ENCODE measurements at places on chromosomes 16 and 17. TPM values are rescaled to one million over a fixed set of nuclear protein-coding genes. Genes with fewer than 3 reads are reported as not detected.

GRCh38 chr16:70380248-70380918 lies 33.7 kb downstream of the DDX19A start:
- peak; percentile 91 for DNase-seq

GRCh38 chr17:3544365-3544764 lies 13.2 kb downstream of the TRPV3 start:
- no peak for DNase-seq

Gene TADA2A
- total RNA-seq, result 14.0 TPM

Gene MIEN1
- 35.8 TPM for total RNA-seq

DNA sequence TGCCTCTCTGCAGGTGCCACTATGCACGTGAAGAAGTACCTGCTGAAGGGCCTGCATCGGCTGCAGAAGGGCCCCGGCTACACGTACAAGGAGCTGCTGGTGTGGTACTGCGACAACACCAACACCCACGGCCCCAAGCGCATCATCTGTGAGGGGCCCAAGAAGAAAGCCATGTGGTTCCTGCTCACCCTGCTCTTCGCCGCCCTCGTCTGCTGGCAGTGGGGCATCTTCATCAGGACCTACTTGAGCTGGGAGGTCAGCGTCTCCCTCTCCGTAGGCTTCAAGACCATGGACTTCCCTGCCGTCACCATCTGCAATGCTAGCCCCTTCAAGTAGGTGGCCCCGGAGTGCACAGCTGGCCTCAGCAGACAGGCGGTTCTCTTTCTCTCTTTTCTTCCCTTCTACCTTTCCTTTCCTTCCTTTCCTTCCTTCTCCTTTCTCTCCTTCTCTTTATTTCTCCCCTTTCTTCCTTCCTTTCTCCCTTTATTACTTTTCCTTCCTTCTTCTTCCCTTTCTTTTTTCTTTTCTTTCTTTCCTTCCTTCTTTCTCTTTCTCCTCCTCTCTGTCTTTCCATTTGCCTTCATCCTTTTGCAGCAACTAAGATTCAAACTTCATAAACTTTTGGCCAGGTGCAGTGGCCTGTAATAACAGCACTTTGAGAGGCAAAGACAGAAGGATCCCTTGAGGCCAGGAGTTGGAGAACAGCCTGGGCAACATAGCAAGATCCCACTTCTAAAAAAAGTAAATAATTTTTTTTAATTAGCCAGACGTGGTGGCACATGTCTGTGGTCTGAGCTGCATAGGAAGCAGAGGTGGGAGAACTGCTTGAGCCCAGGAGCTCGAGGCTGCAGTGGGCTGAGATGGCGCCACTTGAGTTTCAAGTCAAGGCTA lies 46.7 kb downstream of the SCNN1B start:
- DNase-seq, result no peak

DNA sequence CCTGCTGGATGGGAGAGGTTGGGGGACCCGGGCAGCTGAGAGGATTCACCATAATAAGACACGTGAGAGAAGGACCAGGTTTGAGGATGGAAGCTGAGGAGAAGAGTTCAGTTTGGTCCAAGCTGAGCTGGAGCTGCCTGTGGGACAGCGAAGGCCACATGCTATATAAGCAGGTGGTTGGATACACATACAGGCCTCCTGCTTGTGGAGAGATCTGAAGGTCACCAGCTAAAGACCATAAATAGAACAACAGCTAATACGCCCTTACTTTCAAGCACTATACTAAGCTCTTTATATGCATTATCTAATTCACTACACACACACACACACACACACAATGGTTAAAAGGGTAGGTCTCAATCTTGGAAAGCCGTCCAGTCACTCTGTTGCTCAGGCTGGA lies 32.1 kb downstream of the DUSP14 start:
- DNase-seq, result no peak

Gene TLCD3B
- not detected for total RNA-seq

DNA sequence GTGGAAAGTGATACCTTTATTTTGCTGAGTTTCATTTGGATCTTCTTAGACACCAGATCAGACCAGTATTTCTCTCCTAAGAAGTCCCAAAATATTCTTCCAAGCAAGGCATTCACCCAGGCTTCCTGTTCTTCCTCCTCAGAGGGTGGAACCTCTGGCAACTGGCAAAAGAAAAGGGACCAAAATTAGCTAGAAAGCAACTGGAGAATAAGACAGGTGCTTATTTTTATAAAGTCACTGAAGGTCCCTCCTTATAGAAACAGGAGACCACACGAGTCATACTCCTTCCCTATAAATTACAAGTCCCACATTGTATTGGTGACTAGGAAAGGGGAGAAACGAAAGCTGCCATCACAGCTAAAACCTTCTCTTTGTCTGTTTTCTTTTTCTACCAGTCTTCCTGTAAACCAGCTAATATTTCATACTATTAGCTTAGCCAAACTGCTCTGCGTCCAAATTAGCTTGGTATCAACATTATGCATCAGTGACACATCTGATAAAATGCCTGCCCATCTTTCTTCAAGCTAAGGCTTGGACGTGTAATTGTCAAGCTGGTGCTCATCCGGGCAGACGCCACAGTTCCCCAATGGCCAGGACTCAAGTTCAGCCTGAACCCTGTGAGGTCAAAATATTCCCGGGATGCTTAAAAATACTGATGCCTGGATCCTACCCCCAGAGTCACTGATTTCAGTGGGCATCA lies 47.5 kb upstream of the ERN1 start:
- no peak for DNase-seq

- DNase-seq, result peak; percentile 92
These were observed 32.2 kb upstream of the HAS3 start for GRCh38 chr16:69073181-69073702.

Gene ATP1B2
- not detected for total RNA-seq

GRCh38 chr16:10352262-10352661 lies 33.6 kb upstream of the ATF7IP2 start:
- no peak for DNase-seq

GRCh38 chr17:44977814-44978550 lies 9.9 kb upstream of the C1QL1 start:
- DNase-seq, result no peak

DNA sequence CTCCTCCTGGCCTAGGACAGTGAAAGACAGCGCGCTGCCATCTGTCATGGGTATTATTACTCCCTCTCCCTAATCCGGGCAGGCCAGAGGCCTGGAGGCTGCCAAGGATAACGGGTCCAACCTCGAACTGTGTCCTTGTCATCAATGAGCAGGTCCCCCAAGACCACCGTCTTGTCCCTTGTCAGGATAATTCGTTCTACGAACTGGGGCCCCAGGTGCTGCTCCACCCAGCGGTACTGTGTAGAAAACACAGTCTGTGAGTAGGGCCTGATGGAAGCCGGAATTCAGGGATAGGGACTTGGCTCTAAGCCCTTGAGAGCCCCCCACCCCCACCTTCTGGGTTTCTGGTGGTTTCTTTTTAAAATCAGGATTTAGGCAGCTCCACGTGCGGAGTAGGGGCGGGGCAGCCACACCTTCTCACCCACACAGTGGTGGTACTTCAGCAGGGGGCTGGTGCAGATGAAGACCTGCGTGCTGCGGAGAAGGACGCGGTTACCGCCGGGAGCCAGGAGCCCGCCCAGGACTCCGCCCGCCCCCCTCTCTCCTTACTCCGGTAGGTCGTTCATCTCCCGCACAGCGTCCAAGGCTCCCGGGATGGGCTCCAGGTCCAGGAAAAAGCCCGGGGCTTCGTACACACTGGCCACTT lies 787 bp downstream of the NT5C start:
- peak; percentile 75 for DNase-seq

GRCh38 chr17:41107941-41108450 lies 2.8 kb downstream of the KRTAP4-9 start:
- DNase-seq, result no peak

GRCh38 chr16:67389911-67390815 lies 3.1 kb downstream of the TPPP3 start:
- DNase-seq, result no peak

Measured in Daoy (cell line).